Activated T-cell treated with anti-CD3 and anti-CD28 coated beads for 24 hours (primary cell): ENCODE measurements at places on chromosomes 7 and 10.

DNA sequence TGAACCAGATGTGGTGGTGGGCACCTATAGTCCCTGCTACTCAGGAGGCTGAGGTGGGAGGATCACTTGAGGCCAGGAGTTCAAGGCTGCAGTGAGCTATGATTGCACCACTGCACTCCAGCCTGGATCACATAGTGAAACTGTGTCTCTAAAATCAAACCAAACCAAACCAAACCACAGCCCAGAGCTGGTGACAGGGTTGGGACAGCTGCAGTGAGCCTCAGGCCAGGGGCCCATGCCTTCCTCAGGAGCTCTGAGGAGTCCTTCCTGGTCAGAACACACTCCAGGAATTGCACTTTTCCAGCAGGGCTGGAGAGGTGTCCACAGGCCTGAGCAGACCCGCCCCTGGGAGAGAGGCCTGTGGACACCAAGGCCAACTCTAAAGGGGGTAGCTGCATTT, 32.5 kb upstream of the OCM2 start:
- no peak for DNase-seq

DNA sequence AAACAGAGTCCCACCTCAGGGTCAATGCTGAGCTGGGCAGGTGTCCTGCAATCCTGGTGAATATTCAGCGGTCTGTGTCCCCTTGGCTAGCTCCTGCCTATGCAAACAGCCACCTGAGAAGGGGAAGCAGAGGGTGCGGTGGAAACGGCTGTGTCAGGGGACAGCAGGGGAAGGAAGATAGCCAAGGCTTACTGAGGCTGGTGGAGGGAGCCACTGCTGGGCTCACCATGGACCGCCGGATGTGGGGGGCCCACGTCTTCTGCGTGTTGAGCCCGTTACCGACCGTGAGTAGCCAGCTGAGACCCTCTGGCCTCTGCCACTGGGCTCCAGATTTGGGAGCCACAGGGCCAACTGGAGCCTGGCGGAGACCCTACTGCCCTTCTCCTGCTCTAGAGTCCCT, at the start of gene GHRHR:
Gene GHRHR, plus strand, starts transcription at position 112 of the 400 bp plus-strand sequence. Its CDS starts 116 bp downstream, at position 228.
- DNase-seq: no peak

DNA sequence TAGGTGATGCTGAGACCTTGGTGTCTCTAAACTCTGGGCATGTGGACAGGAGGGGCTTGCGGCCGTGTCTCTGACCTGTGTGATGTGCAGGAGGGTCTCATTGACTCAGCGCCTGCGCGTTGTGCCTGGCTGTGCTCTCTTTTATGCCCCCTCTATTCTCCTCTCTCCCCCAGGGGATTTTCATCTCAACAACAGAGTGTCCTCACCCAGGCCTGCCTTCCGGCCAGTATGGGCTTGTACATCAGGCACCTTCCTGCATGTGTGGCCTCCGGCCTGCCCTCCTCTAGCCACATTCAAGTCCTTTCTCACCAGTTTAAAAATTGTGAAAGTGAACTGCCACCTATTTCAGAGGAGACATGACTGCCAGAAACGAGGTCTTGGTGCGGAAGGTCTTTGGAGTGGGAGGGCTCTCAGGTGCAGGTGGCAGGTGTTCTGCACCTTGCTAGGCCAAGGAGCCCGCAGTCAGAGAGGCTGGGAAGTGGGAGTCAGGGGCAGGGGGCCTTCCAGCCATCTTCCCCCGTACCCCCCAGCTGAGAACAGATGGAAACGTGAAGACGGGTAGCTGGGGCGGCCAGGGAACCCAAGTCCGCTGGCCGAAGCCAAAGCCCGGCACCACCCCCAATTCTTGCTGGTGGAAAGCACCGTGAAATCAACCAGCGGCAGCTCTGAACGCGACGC, 531 bp upstream of the INTS15 start:
- DNase-seq: no peak

DNA sequence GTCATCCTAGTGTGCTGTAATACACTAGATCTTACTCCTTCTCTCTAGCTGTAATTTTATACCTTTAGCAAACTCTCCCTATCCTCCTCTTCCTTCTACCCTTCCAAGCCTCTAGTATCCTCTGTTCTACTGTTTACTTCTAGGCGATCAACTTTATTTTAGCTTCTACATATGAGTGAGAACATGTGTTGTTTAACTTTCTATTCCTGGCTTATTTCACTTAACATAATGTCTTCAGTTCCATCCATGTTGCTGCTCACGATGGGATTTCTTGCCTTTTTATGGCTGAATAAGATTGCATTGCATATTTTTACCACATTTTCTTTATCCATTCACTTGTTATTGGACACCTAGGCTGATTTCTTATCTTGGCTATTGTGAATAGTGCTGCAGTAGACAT, 318.6 kb downstream of the MALRD1 start:
- no peak for DNase-seq

DNA sequence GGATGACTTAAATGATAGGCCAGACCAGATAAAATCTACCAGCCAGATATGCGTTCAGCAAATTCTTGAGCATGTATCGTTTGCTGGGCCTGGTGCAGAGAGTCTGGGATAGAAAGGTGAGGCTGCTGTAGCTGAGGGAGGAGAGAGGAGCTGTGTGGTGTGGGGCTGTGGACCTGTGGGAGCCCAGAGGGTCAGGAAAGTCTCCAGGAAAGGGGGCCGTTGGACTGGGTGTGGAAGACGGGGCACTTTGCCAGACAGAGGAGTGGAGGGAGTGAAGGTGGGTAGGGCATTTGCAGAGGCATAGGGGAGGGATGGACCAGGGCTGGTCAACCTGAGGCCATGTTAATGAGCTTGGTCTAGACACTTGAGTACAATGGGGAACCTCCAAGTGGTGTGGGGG, 124.7 kb upstream of the UNC5B start:
- DNase-seq: no peak

- no peak for DNase-seq
Observed at GRCh38 chr7:3641582-3641981, 340.5 kb downstream of the SDK1 start.

GRCh38 chr7:14748461-14748860, 154.1 kb downstream of the DGKB start:
- no peak for DNase-seq

DNA sequence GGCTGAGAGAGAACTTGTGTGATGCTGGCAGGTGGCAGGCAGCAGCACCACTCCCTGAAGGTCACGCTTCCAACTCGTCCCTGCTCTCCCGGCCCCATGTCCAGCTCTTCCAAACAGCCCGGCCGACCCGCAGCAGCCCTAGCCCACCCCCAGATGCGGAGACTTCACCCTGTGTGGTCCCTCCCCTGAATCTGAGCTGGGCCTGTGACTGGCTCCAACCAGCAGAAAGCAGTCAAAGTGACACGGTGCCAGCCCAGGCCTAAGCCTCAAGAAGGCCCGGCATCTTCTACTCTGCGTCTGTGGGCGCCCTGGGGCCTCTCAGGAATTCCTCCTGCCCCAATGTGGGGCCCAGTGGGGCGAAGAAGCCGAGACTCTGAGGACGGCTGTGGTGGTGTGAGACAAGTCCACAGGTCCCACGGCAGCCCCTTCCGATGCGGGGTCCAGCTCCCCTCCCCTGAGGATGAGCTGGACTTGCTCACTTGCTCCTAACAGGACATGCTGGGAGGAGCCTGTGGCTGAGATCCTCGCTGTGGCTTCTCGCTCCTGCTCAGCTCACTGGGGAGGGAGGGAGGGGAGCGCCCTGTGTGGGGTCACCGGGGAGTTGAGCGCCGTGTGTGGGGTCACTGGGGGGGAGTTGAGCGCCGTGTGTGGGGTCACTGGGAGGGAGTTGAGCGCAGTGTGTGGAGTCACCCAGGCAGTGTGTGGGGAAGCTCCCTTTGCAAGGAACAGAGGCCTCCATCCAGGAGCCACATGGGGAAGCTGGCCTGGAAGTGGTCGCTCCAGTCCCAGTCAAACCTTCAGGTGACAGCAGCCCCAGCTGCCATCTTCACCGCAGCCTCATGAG, 9.5 kb downstream of the STK32C start:
- DNase-seq: no peak

- no peak for DNase-seq
Observed at GRCh38 chr7:39910108-39910869, 39.8 kb upstream of the CDK13 start.
